ENCODE measurements at places on chromosomes 5 and 9. TPM values are rescaled to one million over a fixed set of nuclear protein-coding genes. Genes with fewer than 3 reads are reported as not detected.
A peak's percentile ranks its signal among the peaks of the same experiment; 100 is the strongest.

DNA sequence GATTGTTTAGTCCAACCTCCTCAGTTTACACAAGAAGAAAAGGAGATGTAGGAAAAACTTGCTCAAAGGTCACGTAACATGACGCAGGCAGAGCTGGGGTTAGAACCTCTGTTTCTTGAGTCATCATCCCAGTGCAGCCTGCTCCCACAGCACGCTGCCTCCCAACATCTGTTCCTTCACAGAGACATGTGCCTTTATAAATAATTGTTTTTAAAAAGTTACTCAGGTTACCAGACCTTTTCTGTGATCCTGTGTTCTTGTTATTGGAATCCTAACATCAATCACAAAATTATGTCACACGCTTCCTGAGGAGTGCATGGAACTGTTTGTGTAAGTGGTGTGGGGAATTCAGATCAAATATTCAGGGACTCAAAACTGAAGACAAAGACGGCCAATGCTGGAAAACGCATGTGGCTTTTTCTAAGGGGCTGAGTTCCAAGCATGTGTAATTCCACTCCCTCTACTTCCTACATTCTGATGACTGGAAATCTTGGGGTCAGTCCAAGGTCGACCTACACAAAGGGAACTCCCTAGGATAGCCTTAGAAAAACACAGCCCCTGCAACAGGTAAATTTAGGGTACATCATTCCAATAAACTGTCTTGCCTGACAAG lies 184.3 kb downstream of the TSSK1B start:
- DNase-seq, result peak; percentile 20

- peak; percentile 90 for DNase-seq
Observed at GRCh38 chr9:127578952-127579853, 32.9 kb upstream of the STXBP1 start.

The LTC4S gene
- total RNA-seq, result 5.3 TPM

GRCh38 chr5:156420665-156421064 lies 93.7 kb downstream of the SGCD start:
- DNase-seq, result no peak

All from pancreas (tissue), 10 donors.